Esophagus squamous epithelium (tissue), 5 donors: ENCODE measurements at places on chromosomes 7 and 10.

- no peak for DNase-seq
These were observed 191.2 kb upstream of the PRSS1 start for GRCh38 chr7:142557971-142558582.

DNA sequence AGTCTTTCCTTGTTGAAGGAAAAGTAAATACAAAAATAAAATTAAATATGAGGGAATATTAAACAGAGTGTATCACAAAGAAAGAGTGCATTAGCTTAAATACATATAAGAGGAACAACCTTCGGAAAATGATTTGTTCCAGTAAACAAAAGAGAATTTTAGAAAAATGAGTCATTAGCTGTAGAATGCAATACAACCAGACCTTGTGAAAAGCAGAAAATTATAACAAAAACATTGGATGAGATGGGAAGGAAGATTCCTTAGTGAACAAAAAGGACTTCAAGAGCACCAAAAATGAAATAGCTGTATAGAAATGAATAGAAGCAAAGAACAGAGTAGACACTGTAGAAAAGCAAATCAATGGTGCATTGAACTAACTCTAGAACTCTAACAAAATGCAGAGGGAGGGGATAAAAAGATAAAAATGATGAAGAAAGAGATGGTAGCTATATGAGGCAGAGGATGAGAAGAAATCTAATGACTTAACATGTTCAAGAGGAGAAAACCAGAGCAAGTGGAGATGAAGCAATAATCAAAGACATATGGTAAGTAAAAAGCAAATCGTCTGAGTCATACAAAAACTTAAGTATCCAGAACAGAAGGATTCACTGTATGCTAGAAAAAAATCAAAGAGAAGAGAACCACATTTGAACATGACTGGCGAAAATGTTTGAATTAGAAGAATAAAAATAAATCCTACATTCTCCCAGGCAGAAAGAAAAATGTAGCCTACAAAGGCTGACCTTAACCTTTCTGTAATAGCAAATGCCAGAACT is 190.5 kb downstream of the TMEM26 start:
- no peak for DNase-seq

GRCh38 chr7:92228100-92228499 is 17.6 kb downstream of the KRIT1 start:
- no peak for DNase-seq

DNA sequence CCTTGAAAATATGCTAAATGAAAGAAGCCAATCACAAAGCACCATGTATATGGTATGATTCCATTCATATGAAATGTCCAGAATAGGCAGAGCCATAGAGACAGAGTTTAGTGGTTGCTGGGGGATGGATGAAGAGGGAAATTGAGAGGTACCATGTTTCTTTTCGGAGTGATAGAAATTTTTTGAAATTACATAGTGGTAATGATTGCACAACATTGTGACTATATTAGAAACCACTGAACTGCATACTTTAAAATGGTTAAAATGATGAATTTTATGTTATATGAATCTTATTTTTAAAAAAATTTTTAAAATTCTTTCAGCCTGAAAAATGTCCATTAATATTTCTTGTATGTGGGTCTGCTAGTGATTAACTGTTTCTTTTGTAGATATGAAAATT is 26.1 kb downstream of the DNAJC9 start:
- DNase-seq = no peak

DNA sequence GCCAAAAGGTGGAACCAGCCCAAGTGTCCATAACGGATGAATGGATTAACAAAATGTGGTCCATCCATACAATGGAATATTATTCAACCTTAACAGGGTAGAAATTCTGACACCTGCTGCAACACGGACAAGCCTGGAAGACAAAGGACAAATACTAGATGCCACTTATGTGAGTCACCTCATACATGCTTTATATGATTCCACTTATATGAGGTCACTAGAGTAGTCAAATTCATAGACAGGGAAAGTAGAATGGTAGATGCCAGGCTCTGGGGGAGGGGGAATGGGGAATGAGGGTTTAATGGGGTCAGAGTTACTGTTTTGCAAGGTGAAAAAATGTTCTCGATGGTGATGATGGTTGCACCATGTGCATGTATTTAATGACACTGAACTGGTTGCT is 34.0 kb upstream of the CYTH3 start:
- no peak for DNase-seq

DNA sequence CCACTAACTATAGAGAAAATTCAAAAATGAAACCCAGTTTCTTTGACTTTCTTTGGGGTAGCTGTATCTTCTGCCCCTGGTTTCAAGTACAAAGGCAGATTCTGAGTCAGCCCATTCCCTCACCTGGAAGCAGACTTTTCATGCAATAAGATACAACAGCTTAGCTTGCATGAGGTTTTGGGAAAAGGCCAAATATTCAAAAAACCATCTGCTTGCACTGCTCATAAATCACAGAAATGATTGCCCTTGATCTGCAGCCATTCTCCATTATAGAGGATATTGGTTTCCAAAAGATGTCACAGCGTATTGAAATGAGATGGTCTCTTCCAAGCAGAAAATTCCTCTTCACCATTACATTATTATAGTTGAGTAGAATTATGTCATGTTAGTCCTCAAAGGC is 354.0 kb downstream of the PHF14 start:
- DNase-seq = no peak
